ENCODE measurements at places on chromosomes 7 and 10.
A peak's percentile ranks its signal among the peaks of the same experiment; 100 is the strongest.

GRCh38 chr10:74103560-74104258 lies 46.9 kb downstream of the AP3M1 start:
- DNase-seq: peak; percentile 81

DNA sequence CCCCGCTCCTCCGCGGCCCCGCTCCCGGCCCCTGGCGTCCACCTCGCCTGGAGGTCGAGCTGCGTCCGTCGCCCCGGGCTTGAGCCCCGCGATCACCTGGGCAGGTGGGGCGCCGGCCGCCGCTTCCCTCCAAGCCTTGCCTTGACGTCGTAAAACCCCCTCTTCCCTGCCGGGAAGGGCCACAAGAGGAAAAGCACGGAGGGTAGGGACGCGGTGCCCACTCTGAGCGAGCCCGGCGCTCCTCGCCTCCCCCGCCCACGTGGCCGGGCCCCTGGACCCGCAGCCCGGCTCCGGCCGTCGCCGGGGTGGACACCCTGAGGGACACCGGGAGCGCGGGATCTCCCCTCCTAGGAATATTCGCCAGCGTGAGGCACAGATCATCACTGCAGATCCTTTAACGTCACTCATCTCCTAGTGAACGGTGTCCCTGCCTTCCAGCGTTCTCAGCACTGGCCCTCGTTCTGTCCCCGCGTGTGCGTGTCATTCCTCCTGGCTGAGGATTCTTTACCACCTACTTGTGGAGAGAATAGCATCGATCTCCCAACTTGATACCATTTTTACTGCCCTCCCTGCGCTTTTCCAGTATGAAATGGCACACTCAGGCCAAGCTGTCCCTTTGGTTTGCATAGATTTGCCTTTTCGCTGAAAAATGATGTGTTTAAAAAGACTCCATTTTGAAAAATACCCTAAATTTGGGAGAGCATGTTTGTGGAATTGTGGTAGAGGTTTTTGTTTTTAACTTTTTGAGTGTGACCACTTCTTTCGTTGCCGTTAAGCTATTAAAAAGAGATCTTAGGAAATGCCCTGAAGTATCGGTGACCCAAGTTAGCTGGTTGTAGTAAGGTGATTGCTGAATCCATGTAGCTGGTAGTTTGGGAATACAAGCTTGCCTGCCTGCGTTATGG lies 649 bp downstream of the ACTR3B start:
- peak; percentile 70 for DNase-seq

GRCh38 chr7:129258649-129259389 lies 34.0 kb downstream of the AHCYL2 start:
- peak; percentile 47 for DNase-seq

GRCh38 chr7:5472432-5473315 lies 49.0 kb upstream of the TNRC18 start:
- peak; percentile 75 for DNase-seq

- DNase-seq: no peak
These were observed 97.9 kb upstream of the IL6 start for GRCh38 chr7:22629056-22629455.

DNA sequence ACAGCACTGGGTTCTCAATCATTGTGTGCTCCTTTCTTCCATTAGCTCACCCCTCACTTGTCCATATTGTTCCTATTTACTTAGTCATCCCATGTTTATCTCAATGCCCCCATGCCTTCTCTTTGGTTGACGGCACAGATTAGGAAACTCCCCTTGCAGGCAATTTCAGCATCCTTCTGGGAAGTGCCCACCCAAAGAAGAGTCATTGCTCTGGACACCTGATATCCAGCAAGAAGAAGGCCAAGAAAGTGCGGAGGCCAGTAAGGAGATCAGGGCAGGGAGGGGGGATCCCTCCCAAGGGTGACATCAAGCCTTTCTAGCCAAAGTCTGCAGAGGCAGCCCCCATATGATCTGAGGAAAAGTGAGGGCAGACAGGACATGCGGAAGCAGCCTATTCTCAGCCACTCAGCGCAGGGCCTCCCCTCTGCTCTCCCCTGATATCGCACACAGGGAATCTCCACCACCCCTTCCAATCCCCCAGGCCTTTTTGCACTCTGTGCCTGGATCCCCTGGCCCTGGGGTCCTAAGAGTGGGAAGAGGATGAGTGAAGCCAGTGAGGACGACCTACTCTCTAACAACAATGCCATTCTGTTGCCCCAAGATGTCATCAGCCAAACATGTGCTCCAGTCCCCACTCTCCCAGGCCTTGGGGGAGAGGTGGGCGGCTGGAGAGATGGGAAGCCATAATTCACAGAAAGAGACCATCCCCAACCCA lies 1.8 kb downstream of the TRPV6 start:
- no peak for DNase-seq

DNA sequence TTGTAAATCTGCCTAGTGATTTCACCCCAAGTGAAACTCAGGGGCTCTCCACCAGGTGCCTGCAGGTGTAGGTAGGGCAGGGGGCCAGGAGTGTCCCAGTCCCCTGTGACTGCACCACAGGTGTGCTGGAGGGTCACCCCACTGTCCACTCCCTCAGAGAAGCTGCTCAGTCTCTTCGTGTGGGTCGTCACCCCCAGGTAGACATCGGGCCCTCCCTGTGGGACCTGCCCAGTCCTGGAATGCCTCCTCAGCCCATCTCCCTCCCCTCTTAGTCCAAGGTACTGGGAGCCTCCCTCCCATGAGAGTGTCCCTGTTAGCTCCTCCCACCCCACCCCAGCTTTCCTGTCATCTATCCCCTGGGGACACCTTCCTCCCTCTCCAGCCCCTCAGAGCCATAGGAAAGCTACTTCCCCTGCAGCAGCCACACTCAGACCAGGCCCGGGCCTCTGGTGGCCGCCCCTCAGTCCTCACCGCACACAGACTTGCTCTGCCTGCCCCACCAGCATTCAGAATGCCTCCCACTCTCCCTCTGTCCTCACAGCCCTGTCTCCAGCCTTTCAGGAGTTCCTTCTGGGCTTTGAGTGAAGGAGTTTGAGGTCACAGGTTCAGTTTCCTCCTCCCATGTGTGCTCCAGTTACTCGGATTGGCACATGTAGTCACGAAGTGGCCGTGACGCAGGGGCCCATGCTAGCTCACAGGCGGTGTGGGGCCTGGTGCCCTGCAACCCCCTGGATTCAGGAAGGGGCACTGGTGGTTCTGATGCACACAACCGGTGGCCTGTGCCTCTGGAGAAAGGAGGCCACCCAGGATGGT lies 5.1 kb downstream of the ALOX5 start:
- DNase-seq: no peak

- DNase-seq: peak; percentile 68
These were observed 212.8 kb downstream of the MAD1L1 start for GRCh38 chr7:2019711-2020511.

DNA sequence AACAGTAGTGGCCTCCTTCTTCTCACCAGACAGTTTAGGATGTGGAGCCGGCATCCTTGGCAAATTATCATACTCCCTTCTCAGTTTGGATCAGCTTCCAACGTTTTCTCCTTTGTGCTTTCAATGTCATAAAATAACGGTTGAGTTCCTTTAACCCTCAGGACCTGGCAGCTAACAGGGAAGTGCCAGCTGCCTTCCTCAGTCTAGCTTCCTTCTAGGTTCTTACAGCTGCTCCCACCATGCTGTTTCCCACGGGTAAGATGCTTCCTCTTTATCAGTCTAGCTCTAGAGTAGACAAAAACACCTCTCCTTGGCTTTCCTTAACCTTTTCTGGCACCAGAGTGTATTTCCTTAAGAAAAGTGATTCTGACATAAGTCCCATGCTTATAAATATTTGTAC lies 33.2 kb downstream of the BLVRA start:
- DNase-seq: no peak

GRCh38 chr10:8050556-8051108 lies 3.9 kb upstream of the GATA3 start:
- DNase-seq: no peak

GRCh38 chr7:32506266-32507054 lies 11.2 kb downstream of the AVL9 start:
- DNase-seq: no peak

DNA sequence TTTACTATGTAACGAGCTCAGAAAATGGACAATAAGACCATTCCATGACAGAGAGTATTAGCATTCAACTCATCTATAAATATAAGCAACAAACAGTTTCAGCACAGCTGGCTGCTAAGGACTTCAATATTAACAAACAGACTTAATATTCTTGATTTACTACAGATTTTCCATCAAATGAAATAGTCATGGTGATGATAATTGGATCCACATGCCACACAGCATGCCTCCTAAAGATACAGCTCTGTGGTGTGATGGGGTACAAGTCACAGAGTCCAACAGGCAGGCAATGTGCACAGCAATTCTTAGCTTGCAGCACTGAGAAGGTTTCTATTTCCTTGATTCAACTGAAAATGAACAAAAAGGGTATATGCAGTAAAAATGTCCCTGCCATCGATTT lies 54.0 kb downstream of the DOCK4 start:
- no peak for DNase-seq

- no peak for DNase-seq
These were observed 668.6 kb downstream of the NRG3 start for GRCh38 chr10:82543631-82544030.

- DNase-seq: no peak
These were observed 921.0 kb downstream of the GATA3 start for GRCh38 chr10:8975535-8975934.

- DNase-seq: peak; percentile 29
These were observed 2.0 kb upstream of the NRAP start for GRCh38 chr10:113665806-113666354.

DNA sequence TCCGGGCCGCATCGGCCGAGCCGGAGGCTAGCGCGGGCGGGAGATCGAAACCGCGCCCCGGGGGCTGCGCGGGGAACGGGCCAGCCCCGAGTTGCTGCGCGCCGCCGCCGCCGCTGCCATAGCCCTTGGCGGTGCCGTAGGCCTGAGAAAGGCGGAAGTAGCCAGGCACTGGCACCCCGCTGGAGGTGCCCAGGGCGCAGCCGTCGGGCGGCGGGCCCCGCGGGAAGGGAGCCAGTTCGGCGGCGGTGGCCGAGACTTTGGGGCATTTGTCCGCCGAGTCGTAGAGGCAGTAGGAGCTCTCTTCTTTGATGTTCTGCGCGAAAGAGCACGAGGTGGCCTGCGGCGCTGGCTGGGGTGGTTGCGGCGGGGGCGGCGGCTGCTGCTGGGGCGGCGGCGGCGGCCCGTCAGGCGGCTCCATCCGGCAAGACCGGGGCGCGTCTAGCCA lies 587 bp downstream of the HOXA10 start:
- no peak for DNase-seq

DNA sequence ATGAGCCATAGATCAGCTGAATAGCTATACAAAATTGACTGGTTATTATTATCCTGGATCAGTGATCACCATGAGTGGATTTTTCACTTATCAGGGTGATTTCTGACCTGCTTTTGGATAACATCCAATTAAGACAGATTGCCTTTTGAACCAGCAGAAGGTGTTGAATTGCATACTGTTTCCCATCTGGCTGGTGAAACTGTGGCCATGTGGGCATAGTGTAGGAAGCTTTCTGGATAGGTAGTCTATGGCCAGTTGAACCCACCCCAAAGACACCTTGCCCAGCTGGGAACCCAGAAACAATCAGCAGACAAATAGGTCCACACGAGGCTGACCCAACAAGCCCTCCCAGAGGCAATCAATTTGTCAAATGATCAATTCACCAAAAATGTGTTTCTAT lies 29.3 kb downstream of the DNAJC12 start:
- DNase-seq: no peak

- DNase-seq: no peak
These were observed 158.0 kb downstream of the TRIL start for GRCh38 chr7:28800150-28800549.

- DNase-seq: no peak
These were observed 137.6 kb downstream of the RAMP3 start for GRCh38 chr7:45295222-45295621.

GRCh38 chr10:100567249-100567648 lies 31.5 kb downstream of the HIF1AN start:
- DNase-seq: no peak

DNA sequence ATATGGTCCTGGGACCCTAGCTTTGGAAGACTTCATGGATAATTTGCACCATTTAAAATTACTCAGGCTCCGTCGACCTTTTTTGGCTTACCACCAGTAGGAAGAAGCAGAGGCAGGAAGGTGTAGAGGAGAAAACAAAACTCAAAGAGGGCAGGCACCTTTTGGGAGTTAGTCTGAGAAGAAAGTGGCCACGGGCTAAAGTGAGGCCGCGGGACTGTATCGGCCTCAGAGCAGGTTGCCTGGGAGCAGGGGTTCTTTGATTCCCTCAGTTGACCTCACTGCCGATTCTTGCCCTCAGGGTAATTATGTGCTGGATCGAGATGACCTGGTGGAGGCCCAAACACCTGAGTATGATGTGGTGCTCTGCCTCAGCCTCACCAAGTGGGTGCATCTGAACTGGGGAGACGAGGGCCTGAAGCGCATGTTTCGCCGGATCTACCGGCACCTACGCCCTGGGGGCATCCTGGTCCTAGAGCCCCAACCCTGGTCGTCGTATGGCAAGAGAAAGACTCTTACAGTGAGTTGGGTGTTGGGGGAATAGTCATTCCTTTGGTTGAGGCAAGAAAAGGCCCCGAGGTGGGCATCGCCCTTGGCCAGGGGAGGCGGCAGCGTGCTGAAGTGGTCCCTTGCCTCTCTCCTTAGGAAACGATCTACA lies 3.1 kb downstream of the MEPCE start:
- DNase-seq: no peak

GRCh38 chr7:17247357-17247756 lies 51.1 kb upstream of the AHR start:
- no peak for DNase-seq

DNA sequence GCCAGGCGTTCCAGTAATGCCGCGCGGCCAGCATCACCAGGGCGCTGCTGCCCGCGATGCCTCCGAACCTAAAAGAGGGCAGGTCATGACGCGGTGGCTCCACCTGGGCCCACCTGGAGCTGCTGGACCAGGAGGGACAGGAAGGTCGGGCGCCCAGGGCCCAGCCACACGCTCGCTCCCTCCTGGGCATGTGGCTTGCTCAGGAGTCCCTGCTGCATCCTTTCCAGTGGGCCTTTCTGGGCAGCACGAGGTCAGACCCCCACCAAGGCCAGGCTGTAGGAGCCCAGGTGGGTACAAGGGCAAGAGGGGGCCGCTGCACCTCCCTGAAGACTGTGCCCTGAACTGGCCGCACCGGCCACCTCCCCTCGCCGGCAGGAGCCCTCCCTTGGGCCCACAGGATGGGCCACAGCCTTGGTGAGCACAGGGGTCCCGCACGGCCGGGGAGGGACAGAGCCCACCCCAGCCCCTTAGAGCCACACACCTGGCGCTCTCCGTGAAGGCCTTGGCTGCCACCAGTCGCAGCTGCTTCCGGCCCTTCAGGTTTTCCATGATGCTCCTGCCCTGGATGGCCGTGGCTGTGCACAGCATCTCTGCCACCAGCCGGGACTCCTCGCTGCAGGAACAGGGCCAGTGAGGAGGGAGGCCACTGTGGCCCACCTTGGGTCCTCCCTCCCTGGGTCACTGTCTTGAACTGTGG lies 43.2 kb downstream of the CFAP46 start:
- DNase-seq: no peak

Data from Karpas-422 (cell line).